ENCODE measurements at places on chromosomes 4 and X. TPM values are rescaled to one million over a fixed set of nuclear protein-coding genes. Genes with fewer than 3 reads are reported as not detected.

The AREG gene
- total RNA-seq: 52.8 TPM

The SEC24D gene
- 17.2 TPM for total RNA-seq

The TRAPPC11 gene
- total RNA-seq: 22.1 TPM

The CTBP1 gene
- total RNA-seq: 129 TPM

The CABS1 gene
- not detected for total RNA-seq

The RTL9 gene
- not detected for total RNA-seq

The EDA gene
- total RNA-seq: 2.4 TPM

The GSX2 gene
- not detected for total RNA-seq

The IDS gene
- 230 TPM for total RNA-seq

The TMEM271 gene
- not detected for total RNA-seq

The ZBTB33 gene
- 26.4 TPM for total RNA-seq

The MCF2 gene
- total RNA-seq: 0.61 TPM

The ODAPH gene
- 0.16 TPM for total RNA-seq

The CYLC1 gene
- total RNA-seq: not detected

The UGT8 gene
- 0.14 TPM for total RNA-seq

The SPANXD gene
- not detected for total RNA-seq

The VGLL1 gene
- total RNA-seq: not detected

The ALB gene
- total RNA-seq: 0.97 TPM

The DCTD gene
- total RNA-seq: 57.0 TPM

The USP46 gene
- total RNA-seq: 4.5 TPM

The CENPU gene
- total RNA-seq: 3.4 TPM

The DIAPH2 gene
- total RNA-seq: 8.7 TPM

The L1CAM gene
- total RNA-seq: 0.05 TPM

The SSX2 gene
- total RNA-seq: not detected

The SPANXN5 gene
- total RNA-seq: not detected

The UGT2B17 gene
- total RNA-seq: not detected

The TRPC3 gene
- not detected for total RNA-seq

The PNMA6F gene
- not detected for total RNA-seq

The TMEM35A gene
- total RNA-seq: not detected

The GLRA2 gene
- not detected for total RNA-seq

The CYSLTR1 gene
- 0.19 TPM for total RNA-seq

The HPSE gene
- 1.1 TPM for total RNA-seq

The IKBKG gene
- 37.4 TPM for total RNA-seq
